ENCODE measurements at places on chromosomes 5 and 9. TPM values are rescaled to one million over a fixed set of nuclear protein-coding genes. Genes with fewer than 3 reads are reported as not detected.

DNA sequence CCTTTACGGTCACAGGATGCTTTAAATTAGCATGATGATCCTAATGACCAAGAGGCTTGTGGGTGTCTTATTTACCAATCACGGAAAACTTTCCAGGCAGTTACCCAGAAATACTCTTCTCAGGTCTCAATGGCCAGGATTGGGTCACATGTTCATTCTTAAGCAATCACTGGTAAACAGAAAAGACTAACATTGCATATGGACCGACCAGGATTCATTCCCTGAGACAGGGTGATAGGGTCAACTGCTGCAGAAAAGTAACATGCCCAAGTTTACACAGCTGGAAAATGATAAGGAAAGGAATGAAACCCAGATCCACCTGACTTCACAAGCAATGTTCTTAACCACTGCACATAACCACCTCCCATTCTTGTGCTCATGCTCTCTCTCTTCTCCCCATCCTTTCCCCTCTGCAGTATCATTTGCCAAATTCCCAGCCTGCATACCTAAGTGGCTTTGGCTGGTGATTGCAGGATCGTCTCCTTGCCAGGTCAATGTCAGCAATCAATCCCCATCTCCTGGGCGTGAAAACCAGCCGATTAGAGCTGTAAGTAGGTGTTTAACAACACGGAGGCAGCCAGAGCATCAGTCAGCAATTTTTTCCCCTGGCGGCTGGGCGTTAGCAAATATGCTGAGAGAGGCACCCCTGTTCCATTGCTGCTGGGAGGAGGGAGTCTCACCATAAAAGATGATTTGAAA is 219.4 kb downstream of the NMUR2 start:
- DNase-seq: no peak

The C9orf152 gene
- not detected for total RNA-seq

DNA sequence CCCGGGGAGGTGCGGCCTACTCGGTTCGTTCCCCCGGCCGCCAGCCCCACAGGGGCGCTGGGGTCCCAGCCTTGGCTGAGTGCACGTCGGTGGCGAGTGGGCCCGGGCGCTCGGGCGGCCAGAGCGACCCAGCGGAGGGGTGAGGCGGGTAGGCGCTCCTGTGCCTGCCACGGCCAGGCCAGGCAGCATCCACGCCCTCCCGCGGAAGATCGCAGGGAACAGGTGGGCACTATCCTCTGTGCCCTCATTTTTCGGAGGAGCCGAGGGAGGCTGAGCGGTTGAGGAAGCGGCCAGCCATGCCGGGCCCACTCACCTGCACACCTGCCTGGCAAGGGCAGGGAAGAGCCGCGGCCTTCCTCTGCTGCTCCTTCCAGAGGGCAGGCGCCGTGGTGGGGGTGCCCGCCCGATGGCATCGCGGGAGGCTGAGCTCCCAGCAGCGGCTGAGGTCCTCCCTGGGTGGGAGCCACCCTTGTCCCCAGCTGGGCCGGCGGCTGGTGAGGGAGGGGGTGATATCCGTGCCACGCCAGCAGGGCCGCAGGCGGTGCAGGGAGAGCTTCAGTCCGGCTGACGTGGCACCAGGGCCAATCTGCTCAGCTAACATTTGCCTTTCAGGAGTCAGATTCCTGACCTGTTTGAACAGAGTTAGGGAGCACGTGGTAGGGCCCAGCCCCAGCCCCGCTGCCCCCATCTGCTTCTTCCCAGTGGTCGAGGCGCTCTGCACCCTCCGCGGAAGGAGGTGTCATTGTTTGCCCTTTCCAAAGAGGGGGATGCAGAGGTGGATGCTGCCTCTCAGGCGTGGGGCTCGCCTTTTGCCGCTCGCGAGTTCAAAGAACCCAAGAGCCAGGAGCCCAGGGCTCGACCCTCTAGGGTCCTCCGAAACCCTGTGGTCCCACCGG is 1.6 kb upstream of the SEC16A start:
- DNase-seq: no peak

DNA sequence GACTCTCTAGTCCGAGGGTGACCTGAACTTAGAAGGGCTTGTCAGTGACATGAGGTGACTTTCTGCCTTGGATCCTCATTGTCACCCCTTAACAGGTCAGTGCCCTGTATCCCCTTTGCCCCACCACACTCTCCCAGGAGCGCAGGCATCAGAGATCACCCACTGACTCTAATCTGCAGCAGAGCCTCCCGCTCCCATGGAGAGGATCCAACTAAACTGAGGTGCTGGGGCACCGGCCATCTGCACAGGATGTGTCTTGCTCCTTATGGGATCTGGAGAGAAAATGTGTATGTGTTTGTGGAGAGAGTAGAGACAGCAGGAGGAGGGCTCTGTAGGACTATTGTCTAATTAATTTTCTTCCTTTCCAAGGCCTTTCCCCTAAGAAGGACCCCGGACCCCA is 213.7 kb downstream of the ROR2 start:
- DNase-seq: peak; percentile 70

The PSD2 gene
- 0.14 TPM for total RNA-seq

DNA sequence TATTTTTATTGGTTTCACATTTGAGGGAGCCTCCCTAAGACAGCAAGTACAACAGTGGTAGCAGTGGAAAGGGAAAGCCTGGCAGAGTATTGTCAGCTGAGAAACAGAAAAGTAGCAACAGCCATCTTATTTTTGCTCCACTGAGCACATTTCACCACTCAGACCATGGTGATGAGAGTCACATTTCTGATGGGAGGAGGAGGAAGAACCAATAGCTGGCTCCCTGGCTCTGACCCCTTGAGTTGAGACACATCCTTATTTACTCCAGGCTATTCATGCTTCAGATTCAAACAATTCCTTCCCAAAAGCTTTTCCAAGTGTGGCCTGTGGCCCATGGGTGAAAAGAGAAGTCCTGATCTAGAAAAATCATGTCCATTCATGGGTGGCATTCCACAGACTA is 236.3 kb downstream of the ARHGAP26 start:
- no peak for DNase-seq

- no peak for DNase-seq
These were observed 3.6 kb upstream of the OTP start for GRCh38 chr5:77641963-77642737.

DNA sequence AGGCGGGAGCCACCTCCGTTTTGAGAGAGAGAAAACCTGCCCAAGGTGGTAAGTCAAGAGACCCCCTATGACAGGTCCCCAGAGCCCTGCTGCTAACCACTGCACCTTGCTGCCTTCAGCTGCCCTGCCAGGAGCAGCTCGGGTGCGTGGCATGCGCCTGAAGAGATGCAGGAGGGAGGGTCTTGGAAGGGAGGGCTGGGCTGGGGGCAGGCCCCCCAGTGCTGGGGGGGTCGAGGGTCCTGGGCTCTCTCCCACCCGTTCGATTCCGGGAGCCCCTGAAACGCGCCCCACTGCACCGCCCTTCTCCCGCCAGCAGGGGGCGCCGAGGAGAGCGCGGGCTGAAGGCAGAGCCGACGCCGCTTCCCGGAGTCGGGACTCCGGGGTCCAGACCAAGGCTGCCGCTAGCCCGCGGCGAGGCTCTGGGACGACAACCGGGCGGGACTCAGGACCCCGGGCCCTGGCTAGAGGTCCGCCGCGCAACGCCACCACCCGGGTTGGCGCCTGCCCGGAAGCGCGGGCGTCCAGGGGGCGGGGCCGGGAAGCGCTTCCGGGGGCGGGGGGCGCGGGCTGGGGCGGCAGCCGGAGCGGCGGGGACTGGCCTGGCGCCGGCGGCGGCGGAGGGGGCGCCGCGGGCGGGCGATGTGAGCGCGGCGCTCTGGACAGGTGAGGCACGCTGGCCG is at the start of gene ZBTB34:
Gene ZBTB34, plus strand, starts transcription at position 563 of the 680 bp plus-strand sequence. CDS start 18,761 bp downstream, outside the sequence.
- DNase-seq: peak; percentile 88

- DNase-seq: no peak
These were observed 238.3 kb downstream of the EBF1 start for GRCh38 chr5:158861366-158861765.

DNA sequence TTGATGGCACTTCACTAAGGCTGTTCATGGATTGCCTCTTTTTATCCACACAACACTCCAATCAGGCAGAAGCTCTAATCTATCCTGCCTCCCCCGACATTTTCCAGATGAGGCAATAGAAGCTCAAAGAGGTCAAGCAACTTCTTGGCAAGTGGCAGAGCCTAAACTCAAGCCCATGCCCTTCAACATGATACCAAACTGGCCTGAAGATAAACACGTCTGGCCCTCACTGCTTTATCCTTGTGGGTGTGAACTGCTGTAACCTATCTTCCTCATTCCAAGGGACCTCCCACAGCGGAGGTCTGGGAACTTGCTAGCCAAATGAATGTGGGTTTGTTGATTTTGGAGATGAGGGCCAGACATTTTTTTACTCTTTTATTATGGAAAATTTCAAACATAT is 9.5 kb downstream of the SLC35A4 start:
- no peak for DNase-seq

- DNase-seq: no peak
These were observed 124.9 kb upstream of the GRIA1 start for GRCh38 chr5:153365547-153365946.

DNA sequence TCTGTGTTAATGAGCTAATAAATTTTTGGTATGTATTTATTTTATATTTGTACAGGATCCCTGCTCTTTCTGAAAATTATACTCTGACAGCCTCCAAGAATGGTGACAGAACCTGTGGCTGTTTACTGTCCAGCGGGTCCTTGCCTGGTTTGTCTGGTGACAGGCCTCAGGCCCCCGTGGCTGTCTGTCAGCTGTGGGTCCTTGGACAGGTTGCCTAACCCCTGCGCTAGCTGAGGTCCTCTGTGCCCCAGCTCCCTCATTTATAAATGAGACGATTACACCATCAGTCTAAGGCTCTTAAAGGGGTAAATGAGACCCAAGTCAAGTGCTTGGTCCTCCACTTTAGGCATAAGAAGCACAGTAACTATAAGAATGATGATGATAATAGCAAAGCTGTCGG is 125.1 kb upstream of the COL5A1 start:
- peak; percentile 29 for DNase-seq

DNA sequence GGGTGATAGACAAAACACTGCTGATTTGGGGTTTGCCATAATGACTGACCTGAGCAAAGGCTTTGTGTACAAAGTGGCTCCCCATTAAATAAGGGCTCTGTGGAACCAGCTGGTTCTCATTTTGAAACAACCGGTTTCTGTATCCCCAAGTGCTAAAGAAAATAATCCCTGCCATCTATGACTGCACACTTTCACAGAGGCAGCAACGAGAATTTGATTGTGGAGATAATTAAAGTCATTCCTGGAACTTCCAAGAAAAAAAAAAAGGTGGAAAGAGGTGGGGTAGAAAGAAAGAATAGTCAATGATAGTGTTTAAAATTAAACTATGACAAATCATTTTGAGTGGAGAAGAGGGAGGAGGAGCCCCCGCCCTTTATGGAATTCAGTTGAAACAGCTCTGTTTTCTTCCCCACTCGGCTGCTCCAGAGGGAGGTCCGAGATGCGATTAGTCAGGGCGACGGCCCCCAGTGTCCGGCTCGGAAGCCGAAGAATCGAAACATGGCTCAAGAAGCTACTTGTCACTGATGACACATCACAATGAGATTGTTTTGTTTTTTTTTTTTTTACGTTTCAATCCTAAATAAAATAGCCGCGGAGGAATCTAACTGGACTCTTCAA is 38.4 kb downstream of the EBF1 start:
- DNase-seq: peak; percentile 93

DNA sequence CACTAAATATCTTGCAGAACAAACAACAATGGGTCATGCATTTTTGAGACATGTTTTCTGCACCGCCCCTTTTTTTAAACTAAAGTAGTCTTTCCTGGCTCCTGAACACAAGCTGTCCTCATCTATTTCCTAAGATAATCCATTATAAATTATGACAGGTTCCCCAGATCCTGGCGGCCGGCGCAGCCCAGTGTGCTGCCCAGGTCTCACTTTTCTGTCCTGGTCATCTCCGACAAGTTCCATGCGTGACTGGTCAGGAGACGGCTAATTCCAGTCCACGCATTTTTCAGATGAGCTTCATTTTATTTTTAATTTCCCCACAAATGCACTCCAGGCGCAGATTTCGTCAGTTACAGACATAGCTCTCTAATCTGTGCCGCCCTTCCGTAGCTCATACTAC is 92.9 kb upstream of the EGFLAM start:
- DNase-seq: no peak

DNA sequence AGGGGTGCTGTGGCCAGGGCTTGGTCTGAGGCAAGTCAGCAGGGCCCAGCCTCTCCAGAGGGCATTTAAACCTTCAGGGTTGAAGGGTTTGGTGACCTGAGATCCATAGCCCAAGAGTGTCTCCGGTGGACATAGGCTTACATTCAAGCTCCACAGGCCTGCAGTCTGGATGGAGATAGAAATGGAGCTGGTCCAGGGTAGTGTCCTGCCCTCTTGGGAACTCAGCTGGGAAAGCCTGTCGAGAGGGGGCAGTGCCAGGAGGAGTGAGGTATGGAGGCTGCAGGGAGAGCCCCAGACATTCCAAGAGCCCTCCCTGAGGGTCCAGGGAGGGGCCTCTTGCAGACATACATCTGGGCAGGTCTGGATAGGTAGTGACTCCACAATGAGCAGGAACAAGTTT is 177.0 kb upstream of the MVB12B start:
- DNase-seq: peak; percentile 46

The ANKRD55 gene
- total RNA-seq: 0.79 TPM

GRCh38 chr5:111628901-111629300 is 116.6 kb upstream of the STARD4 start:
- DNase-seq: no peak

DNA sequence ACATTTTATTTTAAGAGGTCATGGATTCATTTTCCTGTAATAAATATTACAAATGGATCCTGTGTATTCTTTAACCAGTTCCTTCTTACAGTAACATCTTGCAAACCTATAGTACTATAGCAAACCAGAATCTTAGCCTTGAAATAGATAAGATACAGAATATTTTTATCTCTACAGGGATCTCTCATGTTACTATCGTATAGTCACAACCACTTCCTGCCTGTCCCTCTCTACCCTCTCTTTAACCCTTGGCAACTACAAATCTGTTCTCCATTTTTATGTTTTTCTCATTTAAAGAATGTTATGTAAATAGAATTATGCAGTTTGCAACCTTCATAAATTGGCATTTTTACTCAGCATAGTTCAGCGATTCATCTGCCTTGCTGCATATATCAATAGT is 454.0 kb downstream of the DIRAS2 start:
- DNase-seq: no peak

- no peak for DNase-seq
These were observed 114.6 kb downstream of the FSTL4 start for GRCh38 chr5:133497608-133498348.

GRCh38 chr5:109825450-109825849 is 135.7 kb downstream of the MAN2A1 start:
- no peak for DNase-seq

GRCh38 chr5:179311091-179311470 is 34.2 kb downstream of the ADAMTS2 start:
- DNase-seq: peak; percentile 57

Data from posterior vena cava (tissue), 2 donors.